CD4-positive, alpha-beta memory T cell (primary cell): ENCODE measurements at places on chromosomes 6 and 20.

DNA sequence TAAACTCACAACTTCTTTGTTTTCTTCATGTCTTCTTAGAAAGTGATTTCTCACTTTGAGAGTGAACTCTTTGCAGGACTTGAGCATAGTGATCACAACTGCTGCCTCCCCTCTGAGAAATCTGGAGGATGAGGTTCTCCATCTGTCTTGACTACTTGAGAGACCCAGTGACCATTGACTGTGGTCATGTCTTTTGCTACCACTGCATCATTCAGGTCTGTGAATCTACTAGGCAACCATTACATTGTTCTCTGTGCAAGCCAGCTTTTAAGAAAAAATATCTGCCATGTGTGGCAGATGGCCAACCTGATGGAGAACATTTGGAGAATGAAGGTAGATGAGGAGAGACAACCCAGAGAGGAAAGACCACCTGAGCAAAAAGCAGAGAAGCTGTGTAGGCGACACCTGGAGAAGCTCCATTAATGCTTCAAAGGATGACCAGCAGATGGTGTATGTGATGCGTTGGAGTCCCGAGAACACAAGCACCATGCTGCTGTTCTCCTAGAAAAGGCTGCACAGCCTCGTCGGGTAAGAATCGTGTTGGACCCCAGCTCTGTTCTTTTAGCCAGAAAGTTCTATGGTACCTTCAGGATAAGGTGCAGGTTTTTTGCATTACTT is 25.1 kb upstream of the TRIM26 start:
- H3K4me3 ChIP-seq, result no peak overlapping the region
- peak; percentile 16 for DNase-seq
- H3K27me3 ChIP-seq, result no peaks in the 10 kb centered on the region
- no peaks in the 10 kb centered on the region for H3K4me1 ChIP-seq

GRCh38 chr6:14200047-14200446 is 82.5 kb downstream of the CD83 start:
- H3K36me3 ChIP-seq, result no peaks in the 10 kb centered on the region
- H3K27me3 ChIP-seq, result no peaks in the 10 kb centered on the region
- no peaks in the 10 kb centered on the region for H3K4me1 ChIP-seq
- no peak overlapping the region for H3K4me3 ChIP-seq
- no peak overlapping the region for H3K27ac ChIP-seq
- no peak for DNase-seq

DNA sequence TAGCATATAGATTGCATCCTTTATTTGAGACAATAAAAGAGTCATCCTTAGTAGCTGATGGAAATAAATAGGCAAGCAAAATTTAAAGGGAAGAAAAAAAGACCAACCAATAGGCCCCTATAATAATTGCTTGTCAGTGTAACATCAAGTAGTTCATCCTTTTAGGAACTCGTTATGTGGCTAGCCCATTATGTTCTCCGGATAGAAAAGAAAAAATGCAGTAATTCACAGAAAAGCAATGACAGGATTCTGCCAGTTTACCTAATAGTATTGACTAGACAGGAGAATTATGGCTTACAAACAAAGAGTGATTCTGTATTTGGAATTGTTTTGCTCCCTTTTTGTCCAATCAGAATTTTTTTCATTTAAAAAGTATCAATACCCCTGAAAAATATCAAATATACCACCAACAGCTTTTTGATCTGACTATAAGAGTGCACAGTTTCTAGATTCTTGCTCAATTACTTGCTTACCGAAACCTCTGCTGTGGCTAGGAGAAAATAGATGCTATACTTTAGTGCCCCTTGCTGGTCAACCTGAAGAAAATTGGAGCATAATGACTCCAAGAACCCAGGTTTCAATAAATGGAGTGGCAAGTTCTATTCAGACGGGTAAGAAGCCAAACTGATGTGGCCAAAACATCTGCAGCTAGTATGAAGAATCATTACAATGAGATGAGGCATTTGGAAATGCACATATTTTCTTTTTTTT is 91.5 kb upstream of the SASH1 start:
- H3K27me3 ChIP-seq, result no peaks in the 10 kb centered on the region
- H3K4me3 ChIP-seq, result no peak overlapping the region
- DNase-seq, result no peak
- H3K27ac ChIP-seq, result no peak overlapping the region

GRCh38 chr20:3745686-3746173 is 13.2 kb downstream of the HSPA12B start:
- H3K36me3 ChIP-seq, result no peaks in the 10 kb centered on the region
- peaks cover 12% of the 10 kb centered on the region for H3K4me1 ChIP-seq
- no peak overlapping the region for H3K4me3 ChIP-seq
- DNase-seq, result no peak
- H3K27ac ChIP-seq, result no peak overlapping the region
- H3K27me3 ChIP-seq, result no peaks in the 10 kb centered on the region

DNA sequence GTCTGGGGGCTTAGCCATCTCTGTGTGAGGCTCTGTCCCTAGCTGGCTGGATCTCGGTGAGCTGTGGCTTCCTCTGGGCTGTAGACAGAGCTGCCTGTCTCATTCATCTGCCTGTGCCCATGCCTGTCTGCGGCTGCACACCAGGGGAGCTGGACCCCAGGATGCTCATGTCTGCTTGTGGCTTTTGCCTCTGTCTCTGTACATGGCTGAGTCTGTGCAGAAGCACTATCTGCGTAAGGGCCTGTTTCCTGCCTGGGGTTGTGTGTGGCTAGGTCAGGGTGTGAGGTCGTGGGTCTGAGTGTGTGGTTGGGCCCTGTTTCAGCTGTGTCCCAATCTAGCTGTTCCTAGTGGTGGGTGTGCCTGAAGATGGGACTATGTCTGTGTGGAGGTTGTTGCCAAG is 68.2 kb downstream of the CDH22 start:
- no peaks in the 10 kb centered on the region for H3K36me3 ChIP-seq
- no peaks in the 10 kb centered on the region for H3K27me3 ChIP-seq
- H3K4me3 ChIP-seq, result no peak overlapping the region
- H3K27ac ChIP-seq, result no peak overlapping the region

DNA sequence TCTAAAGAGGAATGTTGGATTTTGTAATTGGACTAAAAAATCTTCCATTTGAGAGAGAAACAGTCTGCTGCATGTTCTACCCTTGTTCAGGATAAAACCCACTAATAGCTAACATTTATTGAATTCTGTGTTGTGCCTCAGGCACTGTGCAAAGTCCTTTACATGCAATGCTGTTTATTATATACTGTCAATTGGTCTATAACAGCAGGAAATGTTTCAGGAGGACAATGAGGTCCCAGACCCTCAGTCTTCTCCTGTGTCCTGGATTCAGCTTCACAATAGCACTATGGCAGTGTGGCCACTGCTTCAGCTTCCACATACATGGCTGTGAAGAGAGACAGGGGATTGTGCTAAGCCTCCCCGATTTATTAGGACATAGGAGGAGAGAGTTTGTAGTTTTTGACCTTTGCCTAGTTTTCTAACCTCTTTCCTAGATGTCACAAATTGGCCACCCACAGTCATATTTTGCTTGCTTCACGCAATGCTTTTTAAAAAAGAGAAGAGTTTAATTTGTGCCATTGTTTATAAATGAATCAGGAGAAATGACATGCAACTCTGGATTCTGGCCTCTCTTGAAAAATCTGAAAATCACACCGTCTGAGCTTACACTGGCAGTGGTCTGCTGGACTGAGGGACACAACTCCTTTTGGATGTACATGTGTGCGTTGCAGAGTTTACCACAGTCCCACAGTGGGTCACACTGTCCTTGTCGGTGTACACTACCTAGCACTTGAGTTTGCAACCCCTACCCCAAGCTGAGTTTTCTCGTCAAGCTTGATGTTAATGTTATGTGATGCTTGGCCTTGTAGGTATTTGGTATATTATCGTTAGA is 11.3 kb downstream of the PTPN1 start:
- DNase-seq, result no peak
- H3K27me3 ChIP-seq, result no peaks in the 10 kb centered on the region
- no peak overlapping the region for H3K4me3 ChIP-seq
- H3K4me1 ChIP-seq, result peaks cover 97% of the 10 kb centered on the region
- H3K36me3 ChIP-seq, result no peaks in the 10 kb centered on the region

- no peaks in the 10 kb centered on the region for H3K4me1 ChIP-seq
- no peaks in the 10 kb centered on the region for H3K27me3 ChIP-seq
- no peak for DNase-seq
- H3K4me3 ChIP-seq, result no peak overlapping the region
- H3K27ac ChIP-seq, result no peak overlapping the region
Observed at GRCh38 chr6:119440953-119441352, 91.4 kb upstream of the MAN1A1 start.

DNA sequence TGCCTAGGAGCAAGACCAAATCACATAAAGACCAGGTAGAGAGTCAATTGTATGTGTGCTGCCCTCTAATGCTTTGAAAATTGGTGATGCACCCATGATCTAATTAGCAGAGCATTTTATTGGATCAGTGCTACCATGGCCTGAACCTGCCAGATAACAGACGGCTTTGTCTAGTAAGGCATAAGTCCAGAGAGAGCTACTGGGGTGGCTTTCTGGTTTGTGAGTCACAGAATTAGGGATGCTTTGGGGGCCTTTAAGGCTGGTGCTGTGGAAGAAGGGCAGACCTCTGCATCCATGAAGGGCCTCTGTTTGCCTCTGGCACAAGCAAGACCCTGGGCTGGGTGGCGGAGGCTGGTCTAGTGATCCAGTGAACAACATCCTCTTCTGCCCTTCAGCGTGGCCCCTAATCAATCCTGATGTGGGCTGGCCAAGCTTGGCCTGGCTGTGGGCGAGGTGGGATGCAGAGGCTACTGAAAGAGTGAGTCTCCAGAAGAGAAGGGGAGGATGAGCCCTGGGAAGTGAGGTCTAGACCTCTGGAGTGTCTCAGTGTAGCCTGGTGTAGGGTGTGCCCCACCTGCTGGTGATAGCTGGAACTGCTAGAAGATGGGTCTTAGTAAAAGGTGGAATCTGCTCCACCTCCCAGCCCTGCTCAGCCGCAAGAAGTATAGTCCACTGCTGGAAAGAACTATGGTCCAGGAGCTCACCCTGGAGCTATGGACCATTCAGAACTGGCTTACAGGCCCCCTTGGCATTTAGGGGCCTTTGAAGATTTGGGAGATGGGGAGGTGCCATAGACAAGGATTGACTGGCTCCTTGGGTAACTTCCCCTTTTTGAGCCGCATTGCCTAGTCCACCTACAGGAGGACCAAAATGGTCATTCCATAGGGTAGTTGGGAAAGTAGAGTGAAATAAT is 36.7 kb upstream of the AAR2 start:
- no peak overlapping the region for H3K4me3 ChIP-seq
- peaks cover 3% of the 10 kb centered on the region for H3K4me1 ChIP-seq
- H3K27ac ChIP-seq, result no peak overlapping the region
- H3K36me3 ChIP-seq, result no peaks in the 10 kb centered on the region

DNA sequence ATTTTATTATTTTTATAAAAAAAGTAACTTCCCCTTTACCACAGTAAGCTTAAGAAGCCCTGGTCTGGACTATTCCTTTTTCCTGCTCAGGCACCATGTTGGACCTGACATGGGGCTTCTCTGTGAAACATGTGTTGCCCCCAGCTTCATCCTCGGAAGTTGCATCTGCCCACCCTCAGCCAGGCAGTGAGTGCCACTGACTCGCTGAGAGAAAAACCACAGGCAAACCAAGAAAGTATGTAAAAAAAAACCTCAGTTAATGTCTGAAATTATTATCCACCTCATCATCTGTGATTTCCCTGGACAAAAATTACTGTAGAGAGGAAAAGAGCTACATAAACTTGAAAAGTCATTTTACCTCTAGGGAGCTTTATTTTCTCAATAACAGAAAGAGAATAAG is 109.9 kb upstream of the MCHR2 start:
- H3K36me3 ChIP-seq, result no peaks in the 10 kb centered on the region
- no peak for DNase-seq
- H3K4me3 ChIP-seq, result no peak overlapping the region
- H3K27ac ChIP-seq, result no peak overlapping the region

GRCh38 chr20:24648481-24648880 is 179.1 kb downstream of the SYNDIG1 start:
- no peaks in the 10 kb centered on the region for H3K4me1 ChIP-seq
- H3K4me3 ChIP-seq, result no peak overlapping the region
- no peak for DNase-seq
- H3K27ac ChIP-seq, result no peak overlapping the region
- peaks cover 5% of the 10 kb centered on the region for H3K27me3 ChIP-seq

DNA sequence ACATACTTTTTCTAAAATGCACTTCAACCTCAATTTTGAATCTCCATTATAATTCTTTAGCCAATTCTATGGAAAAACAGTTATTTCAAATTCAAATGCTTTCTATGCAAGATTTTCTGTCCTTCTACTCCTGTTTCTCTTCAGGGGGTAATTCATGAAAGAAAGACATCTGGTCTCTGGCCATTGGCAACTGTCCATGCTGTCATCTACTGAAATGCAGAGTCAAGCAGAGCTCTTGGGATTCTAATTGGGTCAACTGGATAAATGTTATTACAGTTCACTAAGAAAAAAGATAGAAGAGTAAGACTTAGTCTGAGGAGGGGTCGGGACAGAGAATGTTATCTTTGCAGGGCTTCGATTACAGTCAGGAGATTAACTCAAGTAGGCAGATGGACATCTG is 22.0 kb upstream of the BMP5 start:
- no peaks in the 10 kb centered on the region for H3K4me1 ChIP-seq
- H3K36me3 ChIP-seq, result no peaks in the 10 kb centered on the region
- no peaks in the 10 kb centered on the region for H3K27me3 ChIP-seq

GRCh38 chr20:951384-952169 is 35.4 kb upstream of the ANGPT4 start:
- no peaks in the 10 kb centered on the region for H3K36me3 ChIP-seq
- no peak for DNase-seq
- H3K27me3 ChIP-seq, result peaks cover 3% of the 10 kb centered on the region
- H3K27ac ChIP-seq, result no peak overlapping the region

GRCh38 chr6:127460465-127460864 is 1.3 kb upstream of the KIAA0408 start:
- DNase-seq, result no peak
- no peak overlapping the region for H3K4me3 ChIP-seq
- no peaks in the 10 kb centered on the region for H3K36me3 ChIP-seq
- no peak overlapping the region for H3K27ac ChIP-seq

DNA sequence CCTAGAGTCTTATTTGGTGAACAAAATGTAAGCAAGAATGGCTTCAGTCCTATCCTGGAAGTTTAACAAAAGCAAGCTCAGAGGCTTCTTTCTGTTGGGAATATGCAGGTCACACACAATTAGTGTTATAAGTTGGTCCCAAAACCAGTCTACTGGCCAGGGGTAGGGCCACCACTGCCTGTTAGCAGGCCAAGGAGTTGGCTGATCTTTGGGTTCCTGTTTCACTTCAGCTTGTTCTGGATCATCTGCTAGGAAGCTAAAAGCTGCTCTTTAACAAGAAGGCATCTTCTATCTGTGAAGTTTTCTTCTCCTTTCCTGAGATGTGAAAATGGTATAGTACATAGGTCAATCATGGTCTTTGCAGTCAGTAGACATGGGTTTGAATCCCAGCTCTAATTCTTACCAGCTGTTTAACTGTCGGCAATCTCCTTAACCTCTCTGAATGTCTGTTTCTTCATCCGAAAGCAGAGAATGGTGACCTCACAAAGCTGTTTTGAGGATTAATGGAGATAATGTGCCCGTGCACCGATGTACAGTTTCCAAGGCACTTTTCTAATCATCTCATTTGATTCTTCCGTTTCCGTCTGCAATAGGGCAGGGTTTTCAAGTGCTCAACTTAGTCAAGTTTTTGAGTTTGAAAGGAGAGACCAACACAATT is 271.2 kb upstream of the TAB2 start:
- no peaks in the 10 kb centered on the region for H3K36me3 ChIP-seq
- peaks cover 40% of the 10 kb centered on the region for H3K4me1 ChIP-seq
- H3K4me3 ChIP-seq, result no peak overlapping the region
- H3K27ac ChIP-seq, result no peak overlapping the region
- no peaks in the 10 kb centered on the region for H3K27me3 ChIP-seq

- H3K4me1 ChIP-seq, result no peaks in the 10 kb centered on the region
- no peak for DNase-seq
- H3K27ac ChIP-seq, result no peak overlapping the region
- H3K27me3 ChIP-seq, result no peaks in the 10 kb centered on the region
Observed at GRCh38 chr6:66993272-66993671, 1286.2 kb upstream of the EYS start.
